Natural killer cell treated with Interleukin-12 subunit alpha and Interleukin-12 subunit beta and Interleukin-15 and Interleukin-18, amount 100 ng/mL, for 72 hours (primary cell): ENCODE measurements at places on chromosomes 6 and 20. TPM values are rescaled to one million over a fixed set of nuclear protein-coding genes. Genes with fewer than 3 reads are reported as not detected.
A peak's percentile ranks its signal among the peaks of the same experiment; 100 is the strongest.

GRCh38 chr20:44477151-44477550 lies 1.5 kb downstream of the TTPAL start:
- peak overlapping the region; percentile 91 for H3K4me3 ChIP-seq
- DNase-seq = no peak
- H3K36me3 ChIP-seq = peaks cover 7% of the 10 kb centered on the region
- H3K27ac ChIP-seq = peak overlapping the region; percentile 94
- no peaks in the 10 kb centered on the region for H3K27me3 ChIP-seq
- H3K4me1 ChIP-seq = peaks cover 31% of the 10 kb centered on the region

DNA sequence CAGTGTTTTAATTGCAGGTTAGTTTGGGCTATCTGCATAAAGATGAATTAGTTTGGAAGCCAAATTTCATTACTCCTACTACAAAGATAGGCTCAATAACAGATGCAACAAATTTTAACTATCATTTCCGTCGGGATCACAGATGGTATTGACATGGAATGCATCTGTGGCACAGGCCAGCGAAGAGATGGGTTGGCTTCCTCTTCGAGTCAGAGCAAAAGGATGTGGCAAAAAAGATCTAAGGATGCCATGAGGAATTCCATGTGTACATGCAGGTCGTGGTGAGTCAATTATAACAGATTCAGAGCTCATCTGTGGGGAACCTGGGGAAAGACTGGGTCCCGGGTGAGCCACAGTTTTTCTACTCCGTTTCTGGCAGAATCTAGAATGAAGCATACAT lies 83.0 kb upstream of the CITED2 start:
- no peaks in the 10 kb centered on the region for H3K4me1 ChIP-seq
- H3K27me3 ChIP-seq = no peaks in the 10 kb centered on the region
- no peak for DNase-seq
- H3K36me3 ChIP-seq = no peaks in the 10 kb centered on the region
- no peak overlapping the region for H3K27ac ChIP-seq
- no peak overlapping the region for H3K4me3 ChIP-seq

- DNase-seq = no peak
- no peak overlapping the region for H3K27ac ChIP-seq
- no peaks in the 10 kb centered on the region for H3K36me3 ChIP-seq
- H3K4me1 ChIP-seq = peaks cover 7% of the 10 kb centered on the region
- peaks cover 33% of the 10 kb centered on the region for H3K27me3 ChIP-seq
These were observed 99.0 kb upstream of the IYD start for GRCh38 chr6:150269857-150270223.

DNA sequence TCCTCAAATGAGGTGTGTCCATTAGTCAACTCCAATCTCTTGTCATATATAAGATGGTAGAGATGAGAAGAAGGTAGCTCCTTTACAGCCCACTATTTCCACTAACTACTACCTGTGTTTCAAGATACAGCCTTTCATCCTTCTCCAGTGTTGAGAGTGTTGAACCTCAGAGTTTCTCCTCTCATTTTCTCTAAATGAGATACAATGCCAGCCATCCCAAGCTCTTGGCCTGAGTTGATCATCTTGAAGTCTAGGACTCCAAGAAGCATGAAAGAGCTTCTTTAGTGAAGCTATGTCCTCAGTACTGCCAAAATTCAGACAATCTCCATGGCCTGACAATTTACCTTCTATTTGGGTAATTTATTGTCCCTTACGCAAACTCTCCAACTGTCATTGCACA lies 548 bp upstream of the HLA-DRA start:
- no peaks in the 10 kb centered on the region for H3K27me3 ChIP-seq
- H3K4me1 ChIP-seq = peaks cover 10% of the 10 kb centered on the region
- no peak for DNase-seq
- H3K4me3 ChIP-seq = peak overlapping the region; percentile 91

- H3K36me3 ChIP-seq = no peaks in the 10 kb centered on the region
- DNase-seq = no peak
- H3K27ac ChIP-seq = no peak overlapping the region
- no peaks in the 10 kb centered on the region for H3K27me3 ChIP-seq
These were observed 185.7 kb upstream of the EYA4 start for GRCh38 chr6:133055441-133055966.

Gene CD83
- 124 TPM for total RNA-seq

Gene PIM1
- 511 TPM for total RNA-seq

Gene PNPLA1
- 0.86 TPM for total RNA-seq
